ENCODE measurements at places on chromosomes 11 and 22. TPM values are rescaled to one million over a fixed set of nuclear protein-coding genes. Genes with fewer than 3 reads are reported as not detected.
A peak's percentile ranks its signal among the peaks of the same experiment; 100 is the strongest.

The OR5P2 gene
- not detected for polyA plus RNA-seq

- no peak for DNase-seq
Observed at GRCh38 chr11:126991596-126991995, 9.0 kb downstream of the KIRREL3 start.

DNA sequence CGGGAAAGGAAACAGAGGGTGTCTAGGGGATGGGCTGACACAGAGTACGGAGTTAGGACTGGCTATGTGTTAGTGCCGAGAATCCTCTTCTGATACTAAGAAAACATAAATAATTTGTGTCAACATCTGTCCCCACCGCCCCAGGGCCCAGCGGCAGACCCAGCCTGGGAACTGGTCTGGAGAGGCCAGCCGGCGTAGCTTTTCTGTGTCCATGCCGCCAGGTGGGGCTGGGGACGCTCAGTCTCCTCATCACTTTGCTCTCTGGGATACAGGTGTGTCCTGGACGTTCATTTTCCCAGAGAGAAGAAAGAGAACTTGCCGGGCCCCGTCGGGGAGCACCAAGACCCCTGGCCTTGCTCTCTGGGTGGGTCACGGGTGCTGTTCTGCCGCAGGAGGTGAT, 54.7 kb downstream of the WNT7B start:
- DNase-seq = no peak

The LINC01488 gene
- not detected for polyA plus RNA-seq

GRCh38 chr11:68308068-68308467, 4.3 kb upstream of the LRP5 start:
- peak; percentile 14 for DNase-seq
